Fibroblast of mammary gland (primary cell): ENCODE measurements at places on chromosomes 12 and 14.
A peak's percentile ranks its signal among the peaks of the same experiment; 100 is the strongest.

GRCh38 chr14:20247646-20248246 lies 8.7 kb downstream of the OR11H4 start:
- DNase-seq: no peak

DNA sequence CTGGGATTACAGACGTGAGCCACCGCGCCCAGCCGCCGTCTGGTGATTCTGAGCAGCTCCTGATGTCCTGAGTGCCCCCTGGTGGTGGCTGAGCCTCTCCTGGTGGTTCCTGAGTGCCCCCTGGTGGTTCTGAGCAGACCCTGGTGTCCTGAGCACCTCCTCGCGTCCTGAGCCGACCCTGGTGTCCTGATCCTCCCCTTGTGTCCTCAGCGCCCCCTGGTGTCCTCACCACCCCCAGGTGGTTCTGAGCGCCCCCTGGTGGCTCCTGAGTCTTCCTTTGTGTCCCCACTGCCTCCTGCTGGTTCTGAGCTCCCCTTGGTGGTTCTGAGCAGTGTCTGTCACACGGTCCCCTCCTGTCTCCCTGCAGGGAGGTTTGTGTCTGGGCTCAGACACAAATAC lies 1304.9 kb downstream of the TMEM121 start:
- peak; percentile 6 for DNase-seq

- DNase-seq: no peak
These were observed 23.8 kb upstream of the STRAP start for GRCh38 chr12:15858353-15858752.

DNA sequence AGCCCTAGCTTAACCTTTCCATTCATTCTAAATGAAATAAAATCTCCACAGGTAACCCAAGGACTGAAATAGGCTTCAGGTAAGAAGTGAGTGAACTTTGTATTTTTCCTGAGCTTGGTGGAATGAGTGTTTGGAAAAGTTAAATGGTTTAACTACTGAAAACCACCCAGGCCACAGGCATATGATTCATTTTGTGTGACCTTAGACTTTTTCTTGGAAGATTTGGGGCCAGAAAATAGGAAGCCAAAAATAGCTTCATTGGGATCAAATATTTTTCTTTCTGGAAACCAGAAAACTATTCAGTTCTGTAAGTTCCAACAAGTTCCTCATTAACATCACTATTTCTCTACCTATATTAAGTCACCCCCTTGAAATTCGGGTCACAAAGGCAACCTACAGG lies 212.6 kb downstream of the PCNX1 start:
- DNase-seq: peak; percentile 17

GRCh38 chr14:102510616-102511520 lies 1.3 kb upstream of the ANKRD9 start:
- no peak for DNase-seq

DNA sequence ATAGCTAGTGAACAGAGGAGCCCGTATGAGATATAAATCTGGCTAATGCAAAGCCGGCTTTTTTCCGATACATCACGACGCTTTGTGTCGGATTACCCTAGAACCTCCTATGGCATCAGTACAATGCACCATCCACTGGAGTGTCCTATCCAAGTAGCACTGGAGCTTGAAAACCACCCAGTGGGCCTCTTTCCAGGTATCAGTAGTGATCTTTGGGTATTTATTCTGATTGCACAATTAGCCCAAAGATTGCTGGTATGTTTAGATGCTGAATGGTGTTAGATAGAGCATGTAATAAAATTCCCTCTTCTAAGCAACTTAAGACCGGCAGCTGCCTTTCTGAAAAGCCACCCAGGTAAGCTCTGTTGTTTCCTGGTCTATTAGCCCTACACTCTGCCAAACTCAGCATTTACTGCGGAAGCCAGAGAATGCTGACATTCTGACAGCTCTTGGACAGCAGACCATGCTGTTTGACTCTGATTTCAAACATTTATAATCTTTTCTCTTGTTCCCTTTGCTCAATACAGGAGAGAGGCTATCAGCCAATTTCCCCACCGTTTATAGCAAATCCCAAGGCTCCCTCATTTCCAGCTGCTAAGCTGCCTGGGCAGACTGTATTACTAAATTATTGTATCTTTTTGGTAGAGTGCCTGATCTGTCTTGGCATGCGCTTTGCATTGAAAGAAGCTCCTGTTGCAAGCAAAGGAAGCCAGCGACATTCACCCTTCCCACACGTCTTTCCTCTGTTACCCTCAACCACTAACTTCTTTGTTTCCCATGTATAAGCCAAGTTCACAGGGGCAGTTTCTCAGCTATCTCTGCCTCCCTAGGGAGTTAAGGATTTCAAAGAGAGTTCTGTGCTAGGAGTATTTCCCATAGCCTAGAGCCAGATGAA lies 388.3 kb upstream of the GARIN6 start:
- DNase-seq: no peak

GRCh38 chr12:16261944-16262475 lies 15.5 kb downstream of the SLC15A5 start:
- DNase-seq: peak; percentile 22

- peak; percentile 62 for DNase-seq
These were observed 34.0 kb downstream of the CIT start for GRCh38 chr12:119843100-119843499.

- DNase-seq: no peak
These were observed 55.4 kb downstream of the TMEM121 start for GRCh38 chr14:105581551-105582341.

- DNase-seq: peak; percentile 53
These were observed 11.8 kb downstream of the ATG14 start for GRCh38 chr14:55399852-55400251.

DNA sequence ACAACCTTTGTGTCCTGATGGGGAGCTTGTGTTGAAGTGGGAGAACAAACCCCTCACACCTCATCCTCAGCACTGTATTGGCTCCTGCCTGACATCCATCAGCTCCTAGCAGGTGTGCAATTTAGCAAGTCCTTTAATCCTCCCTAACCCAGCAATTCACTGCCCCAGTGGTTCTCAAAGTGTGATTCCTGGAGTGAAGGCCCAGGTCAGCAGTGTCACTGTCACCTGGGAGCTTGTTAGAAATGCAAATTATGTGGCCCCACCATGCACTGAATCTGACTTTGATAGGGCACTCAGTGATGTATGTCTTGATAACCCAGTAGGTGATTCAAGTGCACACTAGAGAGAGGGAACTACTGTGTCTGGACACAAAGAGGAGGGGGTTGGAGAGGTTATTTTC lies 133.6 kb downstream of the FGD4 start:
- no peak for DNase-seq

DNA sequence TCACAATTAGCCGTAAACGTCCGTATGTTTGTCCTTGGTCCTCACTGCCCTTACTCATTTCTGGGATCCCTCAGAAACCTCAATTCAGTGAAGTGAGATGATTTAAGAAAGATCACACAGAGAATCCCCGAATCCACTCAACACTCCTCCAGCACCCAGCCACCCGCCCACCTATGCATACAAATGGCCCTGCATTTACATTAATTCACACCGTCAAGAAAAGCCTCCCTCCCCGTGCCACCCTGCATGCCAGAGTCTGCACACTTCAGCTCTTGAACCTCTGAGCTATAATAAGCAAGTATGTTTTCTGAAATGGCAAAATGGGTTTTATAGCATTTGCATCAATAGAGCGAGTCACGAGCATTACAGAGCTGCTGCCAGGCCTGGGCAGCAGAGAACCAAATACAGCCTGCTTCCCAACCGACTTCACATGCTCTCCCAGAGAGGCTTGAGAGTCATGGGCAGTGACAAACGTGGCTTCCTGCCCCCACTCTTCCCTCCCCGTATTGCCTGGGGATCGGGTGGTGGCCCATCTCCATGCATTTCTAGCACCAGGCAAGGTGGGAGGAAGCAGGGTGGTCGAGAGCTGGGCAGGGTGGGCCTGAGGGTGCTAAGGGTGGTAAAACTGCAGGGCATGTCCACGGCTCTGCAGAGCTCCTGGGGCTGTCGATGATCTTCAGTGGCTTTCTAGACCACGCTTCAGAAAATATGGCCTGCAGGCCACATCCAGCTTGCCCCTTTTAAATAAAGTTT lies 177.6 kb downstream of the RIMBP2 start:
- DNase-seq: no peak

GRCh38 chr14:36113341-36113740 lies 63.2 kb downstream of the PTCSC3 start:
- no peak for DNase-seq

GRCh38 chr14:53900499-53900898 lies 56.1 kb downstream of the BMP4 start:
- peak; percentile 39 for DNase-seq

DNA sequence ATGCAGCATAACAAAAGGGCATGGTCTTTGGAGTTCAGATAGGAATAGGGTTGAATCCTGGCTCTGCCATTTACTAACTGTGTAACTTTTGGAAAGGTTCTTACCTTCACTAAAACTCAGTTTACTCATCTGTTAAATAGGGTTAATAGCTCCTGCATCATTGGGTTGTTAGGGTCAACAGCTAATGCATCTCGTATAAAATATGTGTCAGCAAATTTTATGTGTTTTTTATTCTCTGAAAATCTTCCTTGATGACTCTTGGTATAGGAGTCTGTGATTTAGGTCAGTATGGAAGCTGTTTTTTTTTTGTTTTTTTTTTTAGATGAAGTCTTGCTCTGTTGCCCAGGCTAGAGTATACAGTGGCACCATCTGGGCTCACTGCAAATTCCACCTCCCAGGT lies 36.1 kb upstream of the SRP54 start:
- no peak for DNase-seq

DNA sequence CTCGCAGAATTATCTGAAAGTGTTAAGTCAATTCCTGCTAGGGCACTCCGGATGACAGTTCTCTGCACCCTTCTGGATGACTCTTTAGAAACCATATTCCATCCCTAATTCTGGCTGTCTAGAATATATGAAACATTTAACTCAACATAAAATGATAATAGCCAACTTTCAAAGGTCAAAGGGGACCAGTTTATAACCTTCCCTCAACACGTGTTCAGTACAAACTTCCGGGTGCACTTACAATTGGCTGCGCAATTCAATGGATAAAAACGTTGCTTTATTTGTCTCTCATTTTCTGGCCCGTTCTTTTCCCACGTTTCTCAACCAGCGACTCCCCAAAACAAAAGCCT lies 1.3 kb downstream of the SBNO1 start:
- DNase-seq: peak; percentile 28

GRCh38 chr12:106044773-106045172 lies 94.0 kb downstream of the NUAK1 start:
- DNase-seq: peak; percentile 16

GRCh38 chr14:23432102-23432925 lies 3.1 kb downstream of the MYH7 start:
- no peak for DNase-seq

DNA sequence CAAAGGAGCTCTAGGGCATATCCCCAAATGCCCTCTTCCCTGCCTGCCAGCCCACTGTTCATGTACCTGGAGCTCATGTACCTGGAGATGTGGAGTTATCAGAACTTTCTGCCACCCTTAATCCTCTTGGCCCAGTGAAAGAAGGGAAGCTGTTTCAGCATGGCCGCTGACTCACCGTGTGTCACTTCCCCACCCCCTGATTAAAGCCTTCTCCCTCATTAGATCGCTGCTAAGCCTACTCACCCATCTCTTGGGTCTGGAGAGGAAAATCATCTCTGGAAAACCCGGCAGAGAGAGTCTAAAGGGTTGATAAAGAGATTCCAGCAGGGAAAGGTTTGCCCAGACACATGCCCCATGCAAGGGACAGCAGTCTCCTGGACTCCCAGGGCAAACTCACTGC lies 4.5 kb upstream of the LTBP2 start:
- DNase-seq: peak; percentile 92

- no peak for DNase-seq
These were observed 34.7 kb downstream of the BCL11B start for GRCh38 chr14:99237288-99237687.

DNA sequence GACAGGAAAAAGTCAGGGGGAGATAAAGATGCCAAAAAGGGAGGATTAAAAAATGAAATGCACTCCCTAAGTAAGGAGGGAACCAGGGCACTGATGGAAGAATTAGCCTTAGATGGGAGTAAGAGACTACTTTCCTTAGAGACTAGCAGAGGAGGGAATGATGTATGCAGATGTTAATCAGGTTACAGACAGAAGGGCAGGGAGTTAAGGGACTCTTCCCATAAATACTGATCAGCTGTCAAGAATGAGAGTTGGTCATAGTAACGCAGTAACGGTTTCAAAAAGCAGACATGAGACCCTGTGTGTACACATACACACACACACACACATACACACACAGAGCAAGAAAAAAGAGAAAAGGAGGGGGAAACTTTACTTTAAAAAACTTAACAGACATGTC lies 93.4 kb downstream of the PHLDA1 start:
- no peak for DNase-seq

DNA sequence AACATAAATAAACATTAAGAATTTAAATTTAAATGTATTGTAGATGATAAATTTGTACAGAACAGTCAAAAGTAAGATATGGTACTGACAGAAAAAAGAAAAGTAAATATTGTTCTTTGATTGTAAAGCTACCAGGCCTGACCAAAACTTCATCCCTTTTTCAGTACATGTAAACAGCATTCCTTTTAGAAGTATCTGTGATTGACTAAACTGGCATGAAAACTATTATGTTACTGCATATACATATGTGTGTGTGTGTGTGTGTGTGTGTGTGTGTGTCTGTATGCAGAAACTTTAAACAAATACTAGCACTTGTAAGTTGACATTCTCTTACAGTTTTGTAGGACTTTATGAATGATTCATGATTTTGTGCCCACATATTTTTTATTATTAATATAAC lies 270.9 kb downstream of the C12orf50 start:
- no peak for DNase-seq

GRCh38 chr14:33900706-33901105 lies 50.2 kb downstream of the EGLN3 start:
- DNase-seq: no peak

GRCh38 chr12:100058482-100059029 lies 73.8 kb upstream of the ANKS1B start:
- peak; percentile 94 for DNase-seq

GRCh38 chr14:88983755-88984154 lies 159.3 kb downstream of the TTC8 start:
- DNase-seq: peak; percentile 95

DNA sequence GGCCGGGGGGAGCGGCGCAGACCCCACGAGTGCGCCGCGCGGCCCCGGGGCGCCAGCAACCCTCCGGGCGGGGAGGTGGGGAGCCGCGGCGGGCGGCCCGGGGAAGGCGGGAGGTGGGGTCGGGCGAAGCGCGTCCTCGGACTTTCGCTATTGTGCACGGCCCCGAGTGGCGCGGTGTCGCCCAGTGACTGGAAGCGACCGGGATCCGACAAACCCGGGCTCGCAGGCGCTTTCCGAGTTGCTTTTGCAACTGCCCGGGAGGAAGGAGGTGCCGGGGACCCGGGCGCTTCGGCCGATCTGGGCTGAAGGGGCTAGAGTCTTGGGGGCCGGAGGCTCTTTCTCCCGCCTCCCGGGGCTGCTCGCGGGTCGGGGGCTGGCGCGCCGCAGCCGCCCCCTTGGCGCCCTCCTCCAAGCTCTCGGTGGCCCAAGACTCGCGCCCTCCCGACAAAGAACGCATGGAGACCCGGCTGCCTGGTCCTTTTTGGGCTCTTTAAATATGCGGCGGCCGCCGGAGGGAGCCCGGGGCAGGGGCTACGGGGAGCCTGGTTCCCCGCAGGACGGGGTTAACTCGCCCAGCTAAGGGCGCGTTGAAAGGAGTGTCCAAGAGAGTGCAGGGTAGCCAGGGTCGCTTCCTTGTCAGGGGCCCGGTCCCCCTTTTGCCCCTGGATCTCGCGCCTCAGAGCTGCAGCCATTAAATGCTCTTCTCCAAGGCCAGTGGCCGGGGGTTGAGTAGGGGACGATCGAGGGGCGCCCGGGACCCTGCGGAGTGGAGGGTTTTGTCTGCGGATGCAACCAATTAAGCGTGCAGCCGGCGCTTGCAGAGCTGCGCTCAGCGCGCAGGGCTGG lies 1.4 kb downstream of the HMGA2 start:
- DNase-seq: no peak
